Posterior vena cava (tissue), 2 donors: ENCODE measurements at places on chromosomes 7 and 10. TPM values are rescaled to one million over a fixed set of nuclear protein-coding genes. Genes with fewer than 3 reads are reported as not detected.

Gene GCK
- 0.81 TPM for total RNA-seq

Gene DLX6
- total RNA-seq = 2.0 TPM

Gene ARMC3
- total RNA-seq = not detected

Gene TEX47
- total RNA-seq = not detected

Gene HELLS
- 5.0 TPM for total RNA-seq

Gene DGKB
- 1.5 TPM for total RNA-seq

Gene SLC13A1
- total RNA-seq = not detected

Gene FOXP2
- total RNA-seq = 9.9 TPM

Gene CRYGN
- total RNA-seq = 0.42 TPM
